Panc1 (cell line): ENCODE measurements at places on chromosomes 5 and 9.

GRCh38 chr9:130040984-130041647, 1.9 kb downstream of the FNBP1 start:
- no peak for DNase-seq
- peaks cover 3% of the 10 kb centered on the region; the same call in 1 of the 2 replicates for H3K36me3 ChIP-seq
- peak overlapping the region; percentile 73 for H3K4me3 ChIP-seq
- peak overlapping the region; percentile 79 for H3K27ac ChIP-seq
- peaks cover 30% of the 10 kb centered on the region for H3K4me1 ChIP-seq
- H3K27me3 ChIP-seq = no peaks in the 10 kb centered on the region

DNA sequence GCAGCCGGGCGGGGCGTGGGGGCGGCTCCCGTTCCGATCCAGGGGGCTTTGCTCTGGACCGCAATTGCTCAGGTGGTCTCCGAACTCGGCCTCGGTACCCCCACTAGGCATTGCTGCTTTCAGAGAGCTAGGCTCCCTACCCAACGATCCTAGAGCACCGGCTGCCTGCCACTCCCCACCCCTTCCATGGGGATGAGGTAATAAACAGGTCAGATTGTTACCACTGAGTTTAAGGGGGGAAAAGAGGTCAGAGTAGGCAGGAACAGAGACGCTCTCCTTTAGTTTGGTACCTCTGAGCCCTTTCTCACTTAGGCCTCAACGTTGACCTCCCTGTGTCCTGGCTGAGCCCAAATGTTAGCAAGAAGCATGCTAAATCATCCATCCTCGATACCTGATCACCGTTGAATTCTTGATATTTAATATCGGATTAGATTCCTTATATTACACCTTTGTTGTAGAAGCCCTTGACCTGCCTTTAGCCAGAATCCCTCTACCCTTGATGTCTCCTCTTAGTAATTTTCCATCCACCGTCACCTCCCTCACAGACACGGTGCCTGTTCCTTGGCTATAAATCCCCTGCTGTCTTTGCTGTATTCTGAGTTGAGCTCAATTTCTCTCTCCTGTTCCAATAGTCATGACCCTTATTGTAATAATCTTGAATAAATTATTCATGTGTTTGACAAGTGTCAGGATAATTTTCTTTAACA, 588 bp upstream of the PLPP1 start:
- DNase-seq = no peak
- H3K27me3 ChIP-seq = no peaks in the 10 kb centered on the region
- peak overlapping the region; percentile 81 for H3K4me3 ChIP-seq
- H3K36me3 ChIP-seq = no peaks in the 10 kb centered on the region; the same call in 1 of the 2 replicates
- H3K4me1 ChIP-seq = peaks cover 17% of the 10 kb centered on the region
- H3K27ac ChIP-seq = peak overlapping the region; percentile 95

- H3K36me3 ChIP-seq = no peaks in the 10 kb centered on the region
- DNase-seq = peak; percentile 50
- H3K4me3 ChIP-seq = no peak overlapping the region
- no peaks in the 10 kb centered on the region; the same call in 1 of the 2 replicates for H3K4me1 ChIP-seq
Measured at GRCh38 chr5:25544652-25545249, 900.0 kb upstream of the CDH10 start.

GRCh38 chr9:37364136-37364535, 58.4 kb upstream of the GRHPR start:
- H3K36me3 ChIP-seq = no peaks in the 10 kb centered on the region
- H3K27me3 ChIP-seq = no peaks in the 10 kb centered on the region
- H3K27ac ChIP-seq = no peak overlapping the region

GRCh38 chr9:84940294-84940693, 270.8 kb downstream of the NTRK2 start:
- H3K27ac ChIP-seq = no peak overlapping the region
- H3K4me1 ChIP-seq = no peaks in the 10 kb centered on the region
- no peaks in the 10 kb centered on the region for H3K36me3 ChIP-seq
- no peak for DNase-seq

DNA sequence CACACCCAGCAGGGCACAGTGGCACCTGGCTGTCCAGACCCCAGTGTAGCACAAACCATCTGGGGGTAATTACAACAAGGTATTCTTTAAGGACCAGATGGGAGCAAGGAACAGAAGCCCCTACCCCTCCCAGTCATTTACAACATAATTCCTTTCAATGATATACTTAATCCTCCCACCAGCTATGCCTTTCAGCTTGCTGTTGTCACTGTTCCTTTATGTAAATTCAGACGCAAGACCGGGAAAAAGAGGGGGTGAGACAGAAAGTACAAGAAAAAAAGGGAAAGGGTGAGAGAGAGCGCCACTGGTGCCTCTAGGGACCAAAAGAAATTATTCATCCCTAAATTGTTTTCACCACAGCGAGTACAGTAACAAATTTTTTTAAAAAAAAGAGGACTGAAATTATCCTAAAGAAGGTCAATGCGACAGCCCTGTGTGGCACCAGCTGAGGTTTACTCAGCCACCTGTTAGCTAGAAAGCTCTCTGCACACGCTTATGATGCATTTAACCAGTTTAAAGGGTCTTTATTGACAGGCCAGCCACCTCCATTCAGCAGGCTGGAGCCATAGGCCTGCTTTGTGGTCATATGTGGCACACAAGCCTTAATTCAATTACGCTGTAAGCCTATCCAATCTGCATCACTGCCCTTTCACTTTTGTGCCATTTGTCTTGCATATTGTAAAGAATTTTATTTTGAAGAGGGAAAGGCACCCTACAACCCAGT, 210.2 kb upstream of the ISL1 start:
- H3K27ac ChIP-seq = no peak overlapping the region
- no peak overlapping the region for H3K4me3 ChIP-seq
- H3K27me3 ChIP-seq = no peaks in the 10 kb centered on the region
- no peaks in the 10 kb centered on the region for H3K4me1 ChIP-seq
- DNase-seq = no peak

GRCh38 chr5:162107591-162107990, 40.0 kb downstream of the GABRG2 start:
- H3K4me1 ChIP-seq = no peaks in the 10 kb centered on the region
- no peaks in the 10 kb centered on the region for H3K27me3 ChIP-seq
- no peak for DNase-seq
- no peak overlapping the region for H3K27ac ChIP-seq

- no peak for DNase-seq
- H3K27ac ChIP-seq = no peak overlapping the region
- H3K36me3 ChIP-seq = no peaks in the 10 kb centered on the region
- no peak overlapping the region for H3K4me3 ChIP-seq
Measured at GRCh38 chr5:161966564-161966963, 101.0 kb upstream of the GABRG2 start.

DNA sequence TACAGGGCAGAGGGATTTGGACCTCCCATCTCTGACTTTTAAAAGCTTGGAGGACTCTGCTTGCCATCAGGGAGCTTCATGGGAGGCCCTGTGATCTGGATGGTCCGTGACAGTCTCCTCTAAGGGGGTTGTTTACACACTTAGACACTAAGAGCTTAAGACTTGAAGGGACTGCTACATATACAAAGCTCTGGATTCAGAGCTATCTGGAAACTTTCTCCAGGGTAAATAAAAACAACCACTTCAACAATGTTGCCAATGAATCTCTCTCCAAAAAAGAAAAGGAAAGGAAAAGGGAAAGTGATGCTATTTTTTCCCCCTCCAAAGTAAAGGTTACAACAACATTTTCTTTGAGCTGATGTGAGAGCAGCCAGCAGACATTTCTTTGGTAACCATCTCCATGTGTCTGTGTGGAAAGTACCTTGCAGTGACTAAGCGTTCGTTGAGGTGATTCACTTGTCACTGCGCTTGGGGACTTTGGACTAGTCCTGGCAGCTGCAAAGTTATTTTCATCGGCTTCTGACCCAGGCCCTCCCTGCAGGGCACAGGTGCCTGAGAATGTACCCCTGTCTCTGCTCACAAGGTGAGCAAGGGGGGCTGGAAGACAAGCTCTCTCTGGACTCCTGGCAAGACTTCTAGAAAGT, 262.1 kb upstream of the KLF4 start:
- no peaks in the 10 kb centered on the region for H3K27me3 ChIP-seq
- peak overlapping the region; percentile 44; the same call in 1 of the 2 replicates for H3K27ac ChIP-seq
- H3K36me3 ChIP-seq = no peaks in the 10 kb centered on the region
- peaks cover 11% of the 10 kb centered on the region; the same call in 1 of the 2 replicates for H3K4me1 ChIP-seq

DNA sequence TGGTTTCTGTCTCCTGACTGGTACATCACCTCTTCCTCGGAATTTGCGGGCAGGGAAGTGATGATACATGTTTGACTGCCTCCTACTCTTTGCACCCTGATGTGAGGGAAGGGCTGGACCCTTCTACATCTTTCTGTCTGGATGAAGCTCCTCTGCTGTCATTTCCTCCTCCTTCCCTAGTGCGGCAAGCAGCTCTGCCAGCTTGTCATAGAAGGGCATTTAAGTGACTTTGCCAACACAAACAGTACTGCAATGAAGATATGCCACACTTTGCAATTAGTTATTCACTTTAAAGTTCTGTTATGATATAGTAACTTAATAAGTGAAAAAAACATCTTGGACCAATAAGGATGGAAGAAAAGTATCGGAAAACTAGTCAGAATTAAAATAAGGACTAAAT, 48.5 kb upstream of the ABL1 start:
- no peak overlapping the region for H3K4me3 ChIP-seq
- no peaks in the 10 kb centered on the region for H3K36me3 ChIP-seq
- H3K27me3 ChIP-seq = no peaks in the 10 kb centered on the region
- peaks cover 4% of the 10 kb centered on the region for H3K4me1 ChIP-seq
- no peak overlapping the region for H3K27ac ChIP-seq

DNA sequence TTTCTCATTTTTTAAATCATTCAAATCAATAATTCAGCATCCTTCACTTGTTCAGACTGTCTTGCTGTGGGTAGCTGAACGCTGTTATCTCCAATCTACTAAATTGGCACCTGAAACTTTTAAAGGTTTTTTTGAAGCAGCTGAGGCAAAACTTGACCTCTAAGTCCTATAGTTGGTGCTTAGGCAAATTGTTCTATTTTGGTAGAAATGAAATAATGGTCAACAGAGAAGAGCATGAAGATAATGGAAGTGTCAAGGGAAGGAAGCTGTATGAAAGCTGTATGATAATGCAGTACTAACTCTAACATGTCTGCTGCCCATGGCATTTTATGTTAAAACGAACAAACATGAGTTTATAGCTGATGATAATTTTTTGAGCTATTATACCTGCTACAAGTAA, 138.0 kb downstream of the GDNF start:
- no peaks in the 10 kb centered on the region for H3K27me3 ChIP-seq
- no peak overlapping the region for H3K4me3 ChIP-seq
- no peaks in the 10 kb centered on the region for H3K36me3 ChIP-seq

DNA sequence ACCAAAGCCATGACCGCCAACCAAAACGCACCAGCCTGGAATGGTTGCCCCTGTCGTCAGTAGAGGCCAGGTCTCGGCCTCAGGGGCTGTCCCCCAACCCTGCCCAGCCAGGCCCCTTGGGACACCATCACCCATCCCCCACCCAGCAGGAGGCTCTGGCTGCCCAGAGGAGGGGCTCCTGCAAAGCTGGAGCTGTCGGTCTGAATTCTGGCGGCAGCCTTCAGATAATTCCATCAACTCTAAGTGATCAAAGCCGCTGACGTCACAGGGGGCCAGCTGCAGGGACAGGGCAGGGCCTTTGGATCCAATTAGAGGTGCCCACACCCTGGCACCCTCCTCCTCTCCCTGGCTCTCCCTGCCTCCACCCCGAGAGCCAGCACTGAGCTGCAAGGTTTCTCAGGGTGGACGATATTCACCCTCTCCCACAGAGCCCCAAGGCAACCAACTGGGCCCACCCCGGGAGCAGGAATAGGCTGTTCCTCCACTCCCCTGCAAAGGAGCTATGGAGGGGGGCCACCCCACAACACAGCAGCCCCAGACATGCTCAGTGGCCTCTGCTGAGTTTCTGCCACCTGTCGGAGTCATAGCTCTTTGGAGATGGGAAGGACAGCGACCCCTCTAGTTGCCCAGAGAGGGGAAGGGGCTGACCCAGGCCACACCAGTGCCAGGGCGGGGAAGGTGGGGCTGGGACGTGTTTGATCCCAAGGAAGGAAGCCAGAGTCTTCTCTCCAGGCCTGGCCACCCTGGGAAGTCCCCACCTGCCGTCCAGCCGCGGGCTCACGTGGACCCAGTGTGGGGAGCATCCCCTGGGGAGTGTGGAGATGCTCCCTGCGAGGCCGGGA, 78.4 kb downstream of the NTNG2 start:
- peak overlapping the region; percentile 42 for H3K4me3 ChIP-seq
- H3K27me3 ChIP-seq = no peaks in the 10 kb centered on the region
- no peaks in the 10 kb centered on the region; the same call in none of the 2 replicates for H3K4me1 ChIP-seq
- no peaks in the 10 kb centered on the region for H3K36me3 ChIP-seq
- no peak for DNase-seq

DNA sequence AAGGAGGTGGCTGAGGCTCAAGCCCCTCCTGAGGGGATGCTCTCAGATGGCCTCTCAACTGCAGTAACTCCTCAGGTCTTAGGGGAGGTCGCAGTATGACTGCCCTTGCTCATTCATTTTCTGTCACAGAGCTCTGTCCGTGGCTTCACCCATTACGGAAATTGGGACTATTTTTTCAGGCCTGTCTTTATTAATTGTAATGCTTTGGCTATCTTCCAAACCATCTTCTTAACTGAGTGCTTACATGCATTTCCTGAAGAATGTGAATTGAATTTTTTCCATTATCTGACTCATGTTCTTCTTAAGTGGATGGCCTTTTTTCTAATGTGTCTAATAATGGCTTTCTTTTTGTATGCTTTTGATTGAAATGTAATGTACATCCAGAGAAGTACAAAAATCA, 36.4 kb upstream of the SV2C start:
- H3K27ac ChIP-seq = no peak overlapping the region
- H3K4me1 ChIP-seq = no peaks in the 10 kb centered on the region
- H3K4me3 ChIP-seq = no peak overlapping the region
- no peak for DNase-seq
- H3K36me3 ChIP-seq = no peaks in the 10 kb centered on the region
- no peaks in the 10 kb centered on the region for H3K27me3 ChIP-seq

DNA sequence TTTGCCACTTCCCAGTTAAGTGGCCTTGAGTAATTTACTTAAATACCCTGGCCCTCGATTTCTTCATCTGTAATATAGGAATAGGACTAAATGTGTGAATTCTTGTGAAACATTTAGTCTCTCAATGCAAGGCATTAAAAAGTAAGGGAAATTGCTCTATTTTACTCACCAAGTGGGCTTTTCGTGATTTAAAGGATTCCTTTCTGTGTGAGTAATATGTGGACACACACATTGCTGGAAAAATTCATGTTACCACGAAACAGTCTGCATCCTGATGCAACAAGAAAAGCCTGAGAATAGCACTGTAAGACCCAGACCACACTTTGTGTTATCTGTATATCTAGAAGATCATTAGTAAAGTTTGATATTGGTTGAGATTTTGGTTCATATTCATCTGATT, 1243.0 kb upstream of the CDH9 start:
- no peaks in the 10 kb centered on the region for H3K4me1 ChIP-seq
- no peaks in the 10 kb centered on the region for H3K36me3 ChIP-seq
- no peaks in the 10 kb centered on the region for H3K27me3 ChIP-seq
- H3K4me3 ChIP-seq = no peak overlapping the region
- no peak for DNase-seq

DNA sequence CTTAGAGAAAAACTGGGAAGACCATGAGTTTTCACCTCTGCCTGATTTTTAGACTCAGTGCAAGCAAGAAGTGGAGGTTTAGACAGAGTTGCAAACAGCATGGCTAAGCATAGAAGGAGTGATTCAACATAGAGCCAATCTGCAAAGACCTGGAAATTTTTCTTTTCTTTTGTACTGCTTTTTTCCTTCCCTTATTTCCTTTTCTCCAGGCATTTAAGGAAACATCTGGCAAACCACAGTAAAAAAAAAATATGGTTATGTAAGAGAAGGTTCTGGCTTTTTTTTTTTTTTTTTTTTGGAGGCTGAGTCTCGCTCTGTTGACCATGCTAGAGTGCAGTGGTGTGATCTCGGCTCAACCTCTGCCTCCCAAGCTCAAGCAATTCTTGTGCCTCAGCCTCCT, 16.6 kb upstream of the DCAF12 start:
- no peak overlapping the region for H3K27ac ChIP-seq
- DNase-seq = no peak
